ENCODE measurements at places on chromosomes 3 and 15.

GRCh38 chr3:130960139-130960795 lies 66.4 kb downstream of the ASTE1 start:
- DNase-seq, result no peak

GRCh38 chr3:123618076-123618708 lies 33.3 kb upstream of the HACD2 start:
- no peak for DNase-seq

DNA sequence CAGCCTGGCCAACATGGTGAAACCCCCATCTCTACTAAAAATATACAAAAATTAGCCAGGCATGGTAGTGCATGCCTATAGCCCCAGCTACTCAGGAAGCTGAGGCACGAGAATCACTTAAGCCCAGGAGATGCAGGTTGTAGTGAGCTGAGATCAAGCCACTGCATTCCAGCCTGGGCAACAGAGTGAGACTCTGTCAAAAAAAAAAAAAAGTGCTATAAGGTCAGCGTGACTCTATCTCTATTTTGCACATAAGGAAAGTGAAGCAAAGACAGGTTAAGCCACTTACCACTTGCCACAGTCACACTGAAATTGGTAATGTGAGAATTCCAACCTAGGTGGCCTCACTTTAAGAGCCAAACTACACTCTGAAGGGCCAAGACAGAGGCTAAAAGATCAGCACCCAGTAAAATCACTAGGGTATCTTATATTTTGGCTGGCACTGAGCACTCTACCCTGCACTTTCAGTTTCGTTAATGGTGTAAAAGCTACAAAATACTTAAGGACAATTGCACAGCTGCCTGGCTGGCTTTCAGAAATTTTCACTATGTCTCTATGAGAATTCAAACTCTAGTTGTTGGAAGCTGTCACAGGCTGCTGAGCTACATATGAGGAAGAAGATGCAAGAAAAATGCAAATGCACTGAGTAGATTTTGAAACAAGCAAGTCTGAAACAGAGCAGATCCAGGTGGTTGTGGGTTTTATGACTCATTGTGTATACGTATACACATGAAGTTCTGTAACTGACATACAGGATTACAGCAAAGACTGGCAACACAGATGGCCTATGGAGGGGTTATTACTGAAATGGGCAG lies 32.7 kb downstream of the TRANK1 start:
- DNase-seq, result no peak

DNA sequence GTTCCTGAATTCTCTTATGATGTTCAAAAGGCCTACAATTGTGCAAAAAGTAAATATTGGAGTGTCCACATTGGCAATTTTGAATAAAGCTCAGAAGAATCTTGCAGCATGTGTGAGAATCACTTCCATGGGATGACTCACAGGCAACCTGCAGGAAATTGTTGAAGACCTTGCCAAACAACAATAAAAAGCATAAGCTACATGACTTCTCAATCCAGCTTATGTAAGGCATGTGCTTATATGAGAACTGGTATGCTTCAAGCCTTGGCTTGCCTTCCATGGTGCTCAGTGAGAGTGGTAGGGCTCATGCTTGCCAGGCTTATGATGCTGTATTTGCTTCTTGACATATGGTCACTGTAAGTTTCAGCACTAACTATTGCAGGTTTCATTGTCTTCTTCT lies 18.4 kb upstream of the BCHE start:
- DNase-seq, result no peak

DNA sequence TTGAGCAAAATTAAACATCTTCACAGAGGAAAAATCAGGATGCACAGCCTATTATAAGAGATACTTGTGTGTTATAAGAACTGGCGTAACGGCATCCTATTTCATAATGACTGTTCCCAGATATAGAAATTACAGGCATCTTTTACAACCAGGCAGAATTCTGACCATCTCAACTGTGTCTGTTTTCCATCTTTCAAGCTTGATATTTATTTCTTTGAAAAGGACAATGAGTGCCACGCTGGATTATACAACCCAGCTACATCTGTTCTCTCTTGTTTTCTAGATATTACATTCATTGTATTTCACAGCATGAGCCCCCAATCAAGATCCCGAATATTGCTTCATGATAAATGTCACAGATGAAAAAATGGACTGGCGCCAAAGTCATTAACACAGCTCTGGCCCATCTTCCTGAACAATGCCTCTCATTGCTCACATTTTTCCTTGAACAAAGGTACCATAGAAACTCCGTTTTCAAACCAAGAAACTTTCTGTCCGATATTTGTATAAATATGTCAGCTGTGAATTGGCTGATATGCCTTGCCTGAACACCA lies 420.6 kb downstream of the TBL1XR1 start:
- no peak for DNase-seq

DNA sequence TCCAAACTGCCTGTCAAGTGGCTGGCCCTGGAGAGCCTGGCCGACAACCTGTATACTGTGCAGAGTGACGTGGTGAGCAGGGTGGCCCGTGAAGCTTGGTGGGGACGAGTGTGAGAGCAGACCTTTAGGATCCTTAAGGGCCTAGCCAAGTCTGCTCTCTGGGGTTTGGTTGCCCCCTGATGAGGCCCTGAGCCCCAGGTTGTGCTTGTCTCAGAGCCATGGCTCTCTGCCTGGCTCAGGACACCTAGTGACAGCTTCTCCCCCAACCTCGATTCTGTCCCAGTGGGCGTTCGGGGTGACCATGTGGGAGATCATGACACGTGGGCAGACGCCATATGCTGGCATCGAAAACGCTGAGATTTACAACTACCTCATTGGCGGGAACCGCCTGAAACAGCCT lies 14.4 kb downstream of the TYRO3 start:
- DNase-seq, result no peak
